ENCODE measurements at places on chromosomes 12 and 14.

DNA sequence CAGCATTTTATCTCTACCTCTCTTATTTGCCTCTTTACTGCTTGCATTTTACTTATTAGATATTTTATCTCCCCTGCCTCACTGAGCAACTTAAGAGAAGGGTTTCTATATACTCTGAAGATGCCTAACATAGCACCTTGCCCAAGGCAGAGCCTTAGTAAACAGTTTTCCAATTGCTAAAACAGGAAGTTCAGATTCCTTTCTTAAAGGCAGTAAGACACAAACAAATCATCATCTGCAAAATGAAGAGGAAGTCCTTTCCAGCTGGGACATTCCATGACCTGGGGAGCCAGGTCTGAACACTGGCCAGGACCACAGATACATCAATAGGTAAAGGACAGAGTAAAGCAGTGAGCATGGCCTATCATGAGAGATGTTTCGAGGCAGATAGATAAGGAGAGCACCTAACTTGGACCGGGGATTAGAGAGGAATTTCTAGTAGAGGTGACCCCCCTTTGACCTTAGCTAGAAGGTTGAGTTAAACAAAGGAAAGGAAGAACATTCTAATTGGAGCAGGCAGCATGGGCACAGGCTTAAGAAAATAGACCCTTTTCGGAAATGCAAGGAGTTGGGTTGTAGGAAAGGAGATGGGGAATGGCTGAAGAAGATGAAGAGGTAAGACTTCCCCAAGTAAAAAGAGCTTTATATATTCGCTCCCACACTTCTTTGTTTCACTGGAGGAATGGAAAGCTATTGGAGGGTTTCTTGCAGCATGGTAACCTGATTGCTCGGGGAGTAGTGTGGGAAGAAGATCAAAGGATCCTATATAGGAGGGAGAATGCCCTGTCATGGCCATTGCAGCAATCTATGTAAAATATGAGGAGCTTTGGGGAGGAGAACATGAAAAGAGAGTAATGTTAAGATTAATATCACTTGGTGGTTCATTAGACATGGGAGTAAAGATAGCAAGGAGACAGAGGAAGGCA lies 94.8 kb downstream of the PHLDA1 start:
- H3K36me3 ChIP-seq: no peaks in the 10 kb centered on the region
- H3K4me3 ChIP-seq: no peak overlapping the region
- no peak overlapping the region for H3K27ac ChIP-seq
- peaks cover 32% of the 10 kb centered on the region for H3K4me1 ChIP-seq
- H3K27me3 ChIP-seq: peaks cover 3% of the 10 kb centered on the region

DNA sequence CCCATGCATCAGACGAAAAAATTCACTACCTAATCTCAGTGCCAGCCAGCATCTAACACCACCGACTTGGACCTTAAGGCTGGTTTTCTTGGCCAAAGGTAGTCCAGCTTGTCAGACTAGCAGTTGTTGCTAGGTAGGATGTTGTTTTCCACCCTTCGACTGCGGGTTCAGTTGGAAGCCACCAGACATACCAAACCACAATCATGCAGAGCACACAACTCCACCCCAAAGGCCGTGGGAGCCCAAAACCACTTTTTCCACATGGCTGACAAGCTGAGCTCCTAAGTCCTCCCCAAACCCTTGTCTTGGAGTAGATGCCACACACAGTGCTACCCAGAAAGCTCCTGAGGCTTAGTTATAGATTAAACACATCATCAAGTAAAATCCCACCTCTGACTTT lies 46.8 kb downstream of the LRIG3 start:
- no peak for DNase-seq
- H3K27me3 ChIP-seq: no peaks in the 10 kb centered on the region
- H3K4me3 ChIP-seq: no peak overlapping the region
- no peak overlapping the region for H3K27ac ChIP-seq

- no peak for DNase-seq
- no peaks in the 10 kb centered on the region for H3K36me3 ChIP-seq
- no peaks in the 10 kb centered on the region for H3K4me1 ChIP-seq
- no peak overlapping the region for H3K27ac ChIP-seq
- H3K27me3 ChIP-seq: no peaks in the 10 kb centered on the region
- H3K4me3 ChIP-seq: no peak overlapping the region
These were observed 326.7 kb downstream of the SLC6A15 start for GRCh38 chr12:84585776-84586395.

DNA sequence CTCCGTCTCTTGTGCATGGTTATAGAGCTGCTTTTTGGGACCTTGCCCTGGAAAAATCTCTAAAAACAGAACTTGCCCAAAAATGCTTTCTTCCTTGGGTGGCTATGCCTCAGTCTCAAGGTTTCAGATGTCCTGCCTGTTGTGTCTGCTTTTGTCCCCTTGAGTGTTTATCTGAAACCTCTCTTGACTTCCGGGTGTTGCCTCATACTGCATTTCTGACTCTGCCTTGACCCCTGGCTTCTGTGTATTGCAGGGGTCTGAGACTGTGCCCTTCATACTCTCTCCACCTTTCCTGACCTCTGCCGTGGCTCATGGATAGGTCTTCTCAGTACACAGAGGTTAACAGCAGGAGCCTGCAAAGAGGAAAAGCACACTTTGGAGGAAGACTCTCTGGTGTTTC lies 124.8 kb upstream of the NTF3 start:
- H3K4me1 ChIP-seq: no peaks in the 10 kb centered on the region
- H3K27ac ChIP-seq: no peak overlapping the region
- no peaks in the 10 kb centered on the region for H3K36me3 ChIP-seq
- H3K27me3 ChIP-seq: peaks cover 1% of the 10 kb centered on the region
- no peak for DNase-seq
- no peak overlapping the region for H3K4me3 ChIP-seq

GRCh38 chr14:50734950-50735695 lies 67.0 kb upstream of the SAV1 start:
- peak overlapping the region; percentile 34 for H3K27ac ChIP-seq
- H3K4me1 ChIP-seq: peaks cover 35% of the 10 kb centered on the region
- H3K36me3 ChIP-seq: peaks cover 58% of the 10 kb centered on the region

DNA sequence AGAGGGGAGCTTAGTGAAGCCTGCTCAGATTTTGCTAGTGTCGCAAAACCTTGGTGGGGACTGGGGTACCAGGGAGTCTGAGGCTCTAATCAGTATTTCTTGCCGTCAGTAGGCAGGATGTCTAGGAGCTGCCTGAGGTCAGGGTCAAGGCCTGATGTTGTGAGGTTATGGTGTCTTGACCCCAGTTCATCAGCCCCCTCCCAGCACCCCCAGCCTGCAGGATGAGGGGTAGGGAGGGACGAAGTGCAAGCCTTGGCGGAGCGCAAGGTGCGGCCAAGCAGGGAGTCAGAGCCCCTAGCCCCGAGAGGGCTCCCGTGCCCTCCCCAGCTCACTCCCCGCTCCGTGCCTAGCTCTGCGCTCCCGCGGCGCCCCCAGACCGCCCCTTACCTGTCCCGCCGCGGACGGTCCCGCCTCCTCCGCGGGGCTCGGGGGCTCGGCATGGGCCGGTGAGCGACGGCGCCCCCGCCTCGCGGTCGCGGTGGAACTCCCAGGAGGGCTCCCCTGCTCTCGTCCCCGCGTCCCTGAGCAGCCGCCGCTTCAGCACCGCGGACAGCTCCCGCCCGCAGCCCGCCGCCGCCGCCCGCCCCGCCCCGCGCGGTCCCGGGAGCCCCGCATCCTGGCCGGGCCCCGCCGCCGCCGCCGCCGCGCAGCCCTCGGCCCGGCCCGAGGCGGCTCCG lies 347 bp downstream of the SYNDIG1L start:
- H3K27ac ChIP-seq: no peak overlapping the region
- H3K4me1 ChIP-seq: peaks cover 2% of the 10 kb centered on the region
- peaks cover 40% of the 10 kb centered on the region for H3K27me3 ChIP-seq
- H3K36me3 ChIP-seq: no peaks in the 10 kb centered on the region

Measured in activated CD8-positive, alpha-beta T cell treated with anti-CD3 and anti-CD28 coated beads for 36 hours (primary cell).